ENCODE measurements at places on chromosomes 12 and 14.

DNA sequence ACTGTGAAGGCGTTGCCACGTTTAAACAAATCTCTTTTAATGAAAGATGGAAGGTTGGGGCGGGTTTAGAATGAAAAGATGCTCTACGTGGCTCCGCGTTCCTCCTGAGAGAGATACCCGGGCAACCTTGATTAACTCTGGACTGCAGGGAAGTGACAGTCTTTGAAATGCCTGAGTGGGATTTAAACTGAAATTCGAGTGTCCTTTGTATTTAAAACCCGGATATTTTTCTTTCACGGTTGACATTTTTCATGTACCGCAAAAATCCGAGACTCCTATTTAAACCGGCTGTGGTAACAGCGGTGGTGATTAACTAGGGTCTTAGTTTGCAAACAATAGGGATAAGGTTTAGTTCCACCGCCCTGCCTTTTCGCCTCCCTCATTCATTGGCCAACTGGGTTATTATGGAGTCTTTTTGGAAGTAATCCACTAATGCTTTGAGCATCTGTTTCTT is 707 bp downstream of the G2E3 start:
- no peak for DNase-seq

DNA sequence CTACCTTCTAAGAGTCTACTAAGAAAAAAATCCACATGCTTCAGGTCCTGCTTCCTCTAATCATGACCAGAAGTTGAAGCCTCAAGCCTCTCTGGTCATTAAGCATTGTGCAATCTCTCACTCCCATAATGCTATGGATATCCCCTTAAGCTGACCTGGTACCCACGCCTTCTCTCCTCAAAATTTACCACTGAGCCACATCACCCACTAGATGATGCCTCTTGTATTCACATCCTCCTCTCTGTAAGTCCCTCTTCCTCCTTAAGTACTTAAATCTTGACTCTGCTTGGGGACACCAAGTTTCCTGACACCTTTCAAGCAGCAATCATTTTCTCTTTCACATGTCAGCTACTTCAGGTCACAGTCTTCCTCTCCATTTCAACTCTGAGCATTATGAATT is 9.8 kb downstream of the GALNT4 start:
- no peak for DNase-seq

GRCh38 chr14:38279572-38279971 is 23.7 kb upstream of the CLEC14A start:
- no peak for DNase-seq

DNA sequence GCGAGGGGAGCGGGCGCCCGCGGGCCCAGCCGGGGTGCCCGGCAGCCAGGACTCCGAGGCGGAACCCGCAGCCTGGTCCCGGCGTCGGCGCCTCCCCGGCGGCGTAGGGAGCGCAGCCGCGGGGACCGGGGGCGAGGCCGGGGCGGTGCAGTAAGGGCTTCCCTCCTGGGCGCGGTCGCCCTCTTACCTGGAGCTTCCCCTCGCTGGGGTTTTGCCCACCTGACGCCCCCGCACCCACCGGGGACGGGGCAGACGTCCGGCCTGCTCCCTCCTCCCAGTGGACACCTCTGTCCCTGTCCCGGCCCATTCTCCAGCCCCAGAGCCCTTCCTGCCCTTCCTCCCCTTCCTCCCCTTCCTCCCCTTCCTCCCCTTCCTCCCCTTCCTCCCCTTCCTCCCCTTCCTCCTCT is 413 bp upstream of the TUBA1C start:
- no peak for DNase-seq

- peak; percentile 28 for DNase-seq
These were observed 78.9 kb upstream of the PSMA6 start for GRCh38 chr14:35213143-35213788.

GRCh38 chr14:89973234-89973823 is 17.6 kb downstream of the TDP1 start:
- peak; percentile 85 for DNase-seq

- peak; percentile 73 for DNase-seq
These were observed 20.4 kb downstream of the BATF start for GRCh38 chr14:75542588-75543091.

GRCh38 chr12:22866406-22866805 is 241.4 kb downstream of the ETNK1 start:
- DNase-seq = no peak

GRCh38 chr14:47619392-47619791 is 56.0 kb downstream of the MDGA2 start:
- DNase-seq = no peak

DNA sequence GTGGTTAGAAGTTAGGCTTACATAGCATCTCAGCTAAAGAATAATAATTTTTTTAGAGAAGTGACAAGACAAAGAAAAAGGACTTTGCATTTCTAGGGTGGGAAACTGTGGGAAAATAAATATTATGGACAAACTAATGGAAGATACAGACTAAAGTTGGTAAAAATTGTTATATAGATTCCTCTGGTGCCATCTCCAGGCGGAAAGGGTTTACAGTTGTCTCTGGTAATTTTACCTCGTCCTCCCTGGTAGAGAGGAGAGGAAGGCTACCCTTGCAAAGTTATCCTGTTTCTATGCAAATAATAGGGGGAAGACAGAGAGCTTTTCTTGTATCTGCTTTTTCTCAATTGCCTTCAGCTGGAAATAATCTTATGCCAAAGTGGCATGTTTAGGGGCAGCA is 5.2 kb downstream of the OR11G2 start:
- DNase-seq = no peak

GRCh38 chr12:107353312-107353711 is 260.0 kb upstream of the CRY1 start:
- no peak for DNase-seq

DNA sequence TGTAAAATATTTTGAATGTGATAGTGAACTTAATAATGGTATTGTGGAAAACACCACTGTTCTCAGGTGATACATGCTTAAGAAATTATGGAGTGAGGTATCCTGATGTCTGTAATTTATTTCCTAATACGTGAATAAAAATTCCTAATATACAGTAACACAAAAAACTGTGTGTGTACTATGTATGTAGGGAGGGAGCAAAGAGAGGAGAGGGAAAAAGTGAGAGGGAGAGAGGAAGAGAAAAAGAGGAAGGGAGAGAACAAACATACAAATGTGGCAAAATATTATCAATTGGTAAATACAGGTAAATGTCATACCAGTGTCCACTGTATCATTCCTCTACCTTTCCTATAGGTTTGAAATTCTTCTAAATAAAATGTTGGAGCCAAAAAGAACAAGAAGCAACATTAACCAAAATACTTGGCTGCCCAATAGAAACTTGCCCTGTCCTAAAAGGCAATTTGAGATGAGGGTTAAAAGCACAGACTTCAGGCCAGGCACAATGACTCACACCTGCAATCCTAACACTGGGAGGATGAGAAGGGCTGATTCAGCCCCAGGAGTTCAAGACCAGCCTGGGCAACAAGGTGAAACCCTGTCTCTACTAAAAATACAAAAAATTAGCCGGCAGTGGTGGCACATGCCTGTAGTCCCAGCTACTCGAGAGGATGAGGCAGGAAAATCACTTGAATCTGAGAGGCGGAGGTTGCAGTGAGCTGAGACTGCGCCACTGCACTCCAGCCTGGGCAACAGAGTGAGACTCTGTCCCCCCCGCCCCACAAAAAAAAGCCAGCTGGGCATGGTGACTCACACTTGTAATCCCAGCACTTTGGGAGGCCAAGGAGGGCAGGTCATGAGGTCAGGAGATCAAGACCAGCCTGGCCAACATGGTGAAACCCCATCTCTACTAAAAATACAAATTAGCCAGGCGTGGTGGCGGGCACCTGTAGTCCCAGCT is 14.5 kb downstream of the R3HDM2 start:
- DNase-seq = no peak

DNA sequence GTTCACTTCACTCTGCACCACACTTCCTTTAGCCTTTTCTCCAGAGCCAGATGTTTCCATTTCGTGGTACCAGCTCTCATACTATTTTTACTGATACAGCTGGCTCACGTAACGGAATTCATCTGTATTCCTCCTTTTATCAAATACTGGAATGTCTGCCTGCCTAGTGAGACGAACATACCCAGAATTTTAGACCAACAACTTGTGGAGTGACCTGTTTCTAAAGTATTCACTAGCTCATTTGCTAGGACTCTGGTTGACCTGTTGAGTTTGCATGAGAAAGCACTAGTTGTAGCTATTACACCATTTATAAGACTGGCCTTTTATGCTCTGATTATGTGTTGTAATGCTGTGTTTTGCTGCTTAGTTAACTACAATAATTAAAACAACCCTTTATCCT is 22.6 kb downstream of the KCNA5 start:
- DNase-seq = no peak

DNA sequence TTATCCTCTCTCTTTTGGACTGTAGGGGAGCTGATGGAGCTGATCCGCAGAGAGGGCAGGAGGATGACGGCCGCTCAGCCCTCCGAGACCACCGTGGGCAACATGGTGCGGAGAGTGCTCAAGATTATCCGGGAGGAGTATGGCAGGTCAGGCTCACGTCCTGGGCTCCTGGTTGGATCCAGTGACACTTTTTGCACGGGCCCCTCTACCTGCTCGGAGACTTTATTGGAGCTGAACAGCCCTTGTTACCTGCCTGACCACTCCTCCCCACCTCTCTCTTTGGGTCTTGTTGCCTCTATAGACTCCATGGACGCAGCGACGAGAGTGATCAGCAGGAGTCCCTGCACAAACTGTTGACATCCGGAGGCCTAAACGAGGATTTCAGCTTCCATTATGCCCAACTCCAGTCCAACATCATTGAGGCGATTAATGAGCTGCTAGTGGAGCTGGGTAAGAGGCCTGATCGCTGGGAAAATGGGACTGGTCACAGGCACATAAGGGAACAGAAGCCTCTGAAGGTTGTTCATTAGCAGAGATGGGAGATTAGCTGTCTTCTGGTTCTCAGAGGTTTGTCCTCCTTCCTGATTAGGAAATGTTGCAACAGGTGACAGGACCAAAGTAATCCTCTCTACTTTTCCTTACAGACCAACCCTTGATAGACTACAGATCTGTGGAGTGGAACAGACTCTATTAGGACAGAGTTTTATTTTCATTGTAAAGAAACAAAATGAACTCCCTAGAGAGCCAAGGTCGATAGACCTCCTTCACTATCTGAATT is 718 bp downstream of the EIF2B2 start:
- no peak for DNase-seq

GRCh38 chr12:6222078-6222654 is 22.0 kb downstream of the CD9 start:
- no peak for DNase-seq

DNA sequence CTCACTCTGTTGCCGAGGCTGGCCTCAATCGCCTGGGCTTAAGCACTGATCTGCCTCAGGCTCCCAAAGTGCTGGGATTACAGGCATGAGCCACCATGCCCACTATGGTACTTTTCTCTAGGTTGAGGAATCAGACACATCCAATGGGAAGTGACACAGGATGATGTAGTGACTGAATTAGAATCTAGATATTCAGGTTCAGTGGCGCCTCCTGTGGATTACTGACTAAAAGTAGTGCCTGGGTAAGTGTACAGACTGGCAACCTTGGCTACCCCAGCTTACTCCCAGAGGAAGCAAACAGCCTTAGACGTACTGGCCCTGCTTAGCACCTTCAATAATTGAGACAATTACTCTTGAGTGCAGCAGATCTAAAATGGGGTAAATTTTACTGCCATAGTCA is 22.8 kb downstream of the GALNT8 start:
- DNase-seq = no peak

GRCh38 chr12:31369712-31370521 is 44.0 kb upstream of the SINHCAF start:
- DNase-seq = peak; percentile 28

GRCh38 chr14:105700622-105701288 is 174.4 kb downstream of the TMEM121 start:
- no peak for DNase-seq

GRCh38 chr14:59278111-59278510 is 89.6 kb downstream of the DAAM1 start:
- DNase-seq = no peak

GRCh38 chr12:70120970-70121369 is 122.3 kb upstream of the CNOT2 start:
- DNase-seq = no peak

GRCh38 chr12:43062201-43062895 is 472.8 kb upstream of the PRICKLE1 start:
- no peak for DNase-seq

DNA sequence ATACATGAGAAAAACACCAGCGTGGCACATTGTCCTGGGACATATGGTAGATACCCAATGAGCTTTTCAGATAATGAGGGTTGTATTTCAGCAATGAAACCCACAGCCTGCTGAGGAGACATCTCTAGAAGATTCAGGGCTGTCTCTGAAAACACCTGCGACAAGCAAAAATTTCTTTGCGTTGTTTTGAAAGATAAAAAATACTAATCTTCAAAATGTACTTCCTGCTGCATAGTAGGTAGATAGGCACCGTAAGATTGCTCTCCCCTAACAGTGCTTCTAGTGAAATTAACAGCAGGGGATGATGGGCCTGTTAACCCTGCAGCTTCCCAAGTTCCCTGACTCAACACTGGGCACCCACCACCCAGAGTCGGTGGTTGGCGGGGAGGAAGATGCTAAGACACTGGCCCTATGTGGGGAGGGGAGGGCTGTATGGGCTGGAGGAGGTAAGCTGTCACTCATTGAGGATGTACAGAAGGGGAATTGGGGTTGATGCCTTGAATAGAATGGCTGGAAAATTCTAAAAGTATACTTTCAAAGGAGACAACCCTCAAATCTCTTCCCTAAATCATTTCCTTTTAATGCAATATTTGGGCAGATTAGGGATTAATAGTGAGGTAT is 20.0 kb downstream of the ZFP36L1 start:
- DNase-seq = no peak

- no peak for DNase-seq
These were observed 130.1 kb upstream of the RTL1 start for GRCh38 chr14:101033446-101034165.

DNA sequence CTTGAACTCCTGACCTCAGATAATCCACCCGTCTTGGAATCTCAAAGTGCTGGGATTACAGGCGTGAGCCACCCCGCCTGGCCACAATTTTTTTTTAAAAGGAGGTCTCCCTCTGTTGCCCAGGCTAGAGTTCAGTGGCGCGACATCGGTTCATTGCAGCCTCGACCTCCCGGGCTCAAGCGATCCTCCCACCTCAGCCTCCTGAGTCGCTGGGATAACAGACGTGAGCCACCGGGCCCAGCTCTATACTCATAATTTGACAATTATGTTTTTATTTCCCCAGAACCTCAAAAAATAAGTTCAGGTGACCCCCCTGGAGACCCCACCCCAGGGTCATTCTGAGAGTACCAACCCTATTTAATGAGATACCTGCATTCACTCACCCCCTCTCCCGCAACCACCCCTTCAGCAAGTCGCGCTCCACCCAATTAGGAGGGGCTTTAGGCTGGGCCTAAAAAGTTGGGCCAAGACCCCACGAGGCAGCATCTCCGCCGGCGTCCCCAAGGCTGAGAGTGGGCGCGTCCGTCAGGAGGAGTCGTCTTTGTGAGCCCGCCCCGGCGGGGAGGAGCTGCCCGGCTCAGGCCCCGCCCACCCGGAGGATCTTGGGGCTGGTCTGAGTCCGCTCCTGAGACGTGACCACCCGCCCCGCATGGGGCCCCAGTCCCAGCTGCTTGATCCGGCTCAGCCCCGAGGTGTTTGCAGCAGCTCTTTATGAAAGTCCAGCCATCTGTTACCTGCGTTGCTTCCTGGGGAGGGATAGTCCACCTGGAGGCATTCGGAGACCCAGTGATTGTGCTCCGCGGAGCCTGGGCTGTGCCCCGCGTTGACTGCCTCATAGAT is at the start of gene ANKRD33:
Gene ANKRD33, plus strand, starts transcription at position 628 of the 840 bp plus-strand sequence. Its CDS starts 84 bp downstream, at position 712.
- DNase-seq = peak; percentile 65

All from testis (tissue), 5 donors.